ENCODE measurements at places on chromosomes 6 and 20.

DNA sequence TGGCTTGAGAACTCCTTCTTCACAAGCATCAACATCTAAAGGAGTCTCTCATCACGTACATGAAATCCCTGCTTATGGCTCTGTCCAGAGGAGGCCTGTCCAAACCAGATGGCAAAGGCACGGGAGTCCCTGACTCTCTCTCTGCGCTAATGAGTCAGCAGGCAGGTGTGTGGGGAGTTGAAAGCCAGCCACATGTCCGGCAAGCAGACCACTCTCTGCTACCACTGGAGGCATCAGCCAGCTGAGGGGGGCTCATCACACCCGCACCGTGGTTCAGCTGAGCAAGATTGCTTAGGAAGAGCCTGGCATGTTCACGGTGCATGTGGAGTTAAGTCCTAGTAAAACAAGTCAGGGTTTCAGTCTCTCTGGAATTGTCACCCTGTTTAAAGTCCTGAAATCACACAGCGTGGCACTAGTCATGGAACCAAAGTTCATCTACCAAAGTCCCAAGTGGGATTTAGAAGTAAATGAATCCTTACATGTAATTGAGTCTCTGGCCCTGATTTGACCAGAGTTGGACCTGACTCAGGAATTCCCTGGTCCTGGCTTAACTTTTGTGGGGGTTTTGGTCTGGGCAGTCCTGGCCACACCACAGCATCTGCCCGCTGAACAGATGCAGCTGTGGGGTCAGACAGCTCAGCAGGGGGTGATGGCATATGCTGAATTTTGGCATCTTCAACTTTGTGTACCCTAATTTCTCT is 155.2 kb upstream of the RIN2 start:
- DNase-seq = no peak

GRCh38 chr6:116767715-116768114 is 2.2 kb upstream of the FAM162B start:
- no peak for DNase-seq

- DNase-seq = no peak
Observed at GRCh38 chr20:42118409-42119125, 500.4 kb upstream of the CHD6 start.

DNA sequence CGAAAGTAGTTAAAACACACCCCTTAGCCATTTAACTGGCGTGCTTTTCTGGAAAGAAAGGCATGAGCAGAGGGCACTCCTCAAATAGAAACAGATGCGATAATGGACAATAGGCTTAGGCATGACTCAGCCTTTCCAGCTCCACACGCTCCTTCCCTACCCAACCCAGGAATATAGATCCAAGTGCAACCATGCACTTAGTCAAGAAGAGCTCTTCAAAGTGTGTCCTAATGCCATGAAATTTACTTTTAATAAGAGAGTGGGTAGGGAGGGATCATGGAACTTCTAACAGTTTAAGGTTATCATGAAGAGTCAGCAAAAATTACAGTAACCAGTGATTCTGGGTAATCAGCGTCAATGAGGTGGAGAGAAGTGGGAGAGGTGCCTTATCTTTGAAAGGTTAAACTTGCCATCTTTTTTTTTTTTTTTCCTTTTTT is 2.4 kb upstream of the EFHC1 start:
- no peak for DNase-seq

DNA sequence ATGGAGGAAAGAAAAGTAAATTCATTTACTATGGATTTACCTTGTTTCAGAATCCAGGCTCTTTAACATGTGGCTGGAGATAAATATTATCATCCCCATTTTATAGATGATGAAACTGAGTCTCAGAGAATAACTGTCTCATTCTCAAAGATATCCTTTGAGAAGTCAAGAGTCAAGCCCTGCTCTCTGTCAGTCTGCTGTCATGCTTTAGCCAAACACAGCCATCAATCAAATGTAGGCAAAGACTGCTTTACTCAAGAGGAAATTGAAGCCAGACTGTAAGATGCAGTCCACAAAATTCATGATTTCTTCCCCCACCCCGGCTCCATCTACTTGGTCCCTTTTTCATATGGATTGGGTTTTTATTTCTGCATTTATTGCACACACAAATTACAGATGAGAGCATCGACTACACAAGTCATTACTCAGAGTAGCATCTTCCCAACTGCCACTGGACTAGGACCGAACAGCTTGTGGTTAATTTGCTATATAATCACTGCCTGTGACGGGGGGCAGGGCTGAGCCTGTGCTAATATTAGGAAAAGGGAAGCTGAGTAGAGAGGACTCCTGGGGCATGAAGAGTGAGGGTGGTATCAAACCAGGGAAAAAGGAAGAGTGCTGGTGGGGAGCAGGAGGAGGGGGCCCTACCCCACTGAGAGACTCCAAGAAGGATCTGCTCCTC is 102.7 kb upstream of the TOP1 start:
- DNase-seq = no peak

- no peak for DNase-seq
Observed at GRCh38 chr6:149093643-149094042, 223.9 kb upstream of the TAB2 start.

- DNase-seq = no peak
Observed at GRCh38 chr20:3729811-3730540, 2.5 kb upstream of the HSPA12B start.

DNA sequence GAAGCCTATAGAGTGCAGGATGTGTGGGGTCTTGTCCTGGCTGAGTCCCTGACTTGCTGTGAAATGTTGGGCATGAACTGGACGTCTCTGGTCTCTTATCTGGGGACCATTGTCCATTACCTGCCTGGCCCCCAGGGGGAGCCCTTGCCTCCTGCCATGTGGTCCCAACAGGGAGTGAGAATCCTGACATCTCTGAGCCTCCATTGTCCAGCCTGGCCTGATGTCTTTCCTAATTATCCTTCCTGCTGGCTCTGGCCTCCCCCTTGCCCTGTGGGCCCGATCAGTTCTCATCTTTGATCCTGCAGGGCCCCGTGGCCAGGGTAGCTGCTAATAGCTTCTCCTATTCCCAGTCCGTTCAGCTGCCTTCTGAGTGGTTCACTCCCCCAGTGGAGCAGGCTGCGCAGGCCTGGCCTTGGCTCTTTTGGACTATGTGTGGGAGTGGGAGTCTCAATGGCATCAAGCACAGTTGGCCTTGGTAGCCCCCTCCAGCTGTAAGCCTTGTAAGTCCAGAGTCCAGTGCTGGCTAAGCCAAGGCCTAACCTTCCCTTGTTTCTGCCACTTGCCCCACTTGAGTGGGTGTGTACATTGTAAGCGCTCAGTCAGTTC is 77.9 kb upstream of the RALY start:
- DNase-seq = peak; percentile 20

DNA sequence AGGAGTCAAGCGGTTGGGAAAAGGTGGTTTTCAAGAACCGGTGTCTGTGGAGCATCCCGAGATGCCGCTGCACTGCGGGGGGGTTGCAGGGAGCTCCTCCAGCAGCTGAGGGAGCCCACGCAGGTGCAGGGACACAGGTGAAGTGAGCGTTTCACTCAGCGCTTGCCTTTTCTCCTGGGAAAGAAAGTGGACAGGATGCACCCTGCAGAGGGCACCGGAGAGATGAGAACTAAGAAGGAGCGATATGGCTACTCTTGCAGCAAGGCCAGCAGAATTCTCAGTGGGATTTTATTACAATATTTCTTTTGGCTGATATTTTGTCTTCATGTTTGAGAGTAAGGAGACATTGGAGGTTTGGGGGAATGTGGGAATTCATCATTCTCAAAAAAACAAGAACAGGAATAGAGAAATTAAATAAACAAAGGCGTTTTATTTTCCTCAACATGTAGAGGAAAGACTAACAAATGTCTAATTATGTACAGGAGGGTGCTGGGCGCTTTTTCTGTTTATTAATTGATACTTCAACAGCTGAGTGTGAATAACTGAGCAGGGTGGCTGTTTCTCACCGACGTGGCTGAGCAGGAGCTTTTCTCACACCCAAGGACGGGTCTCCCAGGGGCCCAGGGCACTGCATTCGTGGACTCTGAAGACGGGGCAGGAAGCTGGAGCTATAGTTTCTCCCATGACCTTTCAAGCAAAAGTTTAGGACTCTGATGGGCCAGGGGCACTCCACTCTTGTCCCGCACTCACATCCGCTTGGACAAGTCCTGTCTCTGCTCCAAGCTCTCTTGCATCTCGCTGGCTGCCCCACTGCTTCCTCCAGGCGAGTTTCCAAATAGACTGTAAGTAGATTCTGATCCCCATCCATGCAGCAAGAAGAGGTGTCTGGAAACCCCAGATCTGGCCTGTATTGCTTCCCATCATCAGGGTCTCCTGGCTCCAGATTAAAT is 176.1 kb downstream of the SMOC2 start:
- peak; percentile 31 for DNase-seq

GRCh38 chr20:56342783-56343182 is 16.0 kb upstream of the FAM210B start:
- DNase-seq = no peak

- no peak for DNase-seq
Observed at GRCh38 chr6:125991653-125992052, 5.3 kb downstream of the TRMT11 start.

DNA sequence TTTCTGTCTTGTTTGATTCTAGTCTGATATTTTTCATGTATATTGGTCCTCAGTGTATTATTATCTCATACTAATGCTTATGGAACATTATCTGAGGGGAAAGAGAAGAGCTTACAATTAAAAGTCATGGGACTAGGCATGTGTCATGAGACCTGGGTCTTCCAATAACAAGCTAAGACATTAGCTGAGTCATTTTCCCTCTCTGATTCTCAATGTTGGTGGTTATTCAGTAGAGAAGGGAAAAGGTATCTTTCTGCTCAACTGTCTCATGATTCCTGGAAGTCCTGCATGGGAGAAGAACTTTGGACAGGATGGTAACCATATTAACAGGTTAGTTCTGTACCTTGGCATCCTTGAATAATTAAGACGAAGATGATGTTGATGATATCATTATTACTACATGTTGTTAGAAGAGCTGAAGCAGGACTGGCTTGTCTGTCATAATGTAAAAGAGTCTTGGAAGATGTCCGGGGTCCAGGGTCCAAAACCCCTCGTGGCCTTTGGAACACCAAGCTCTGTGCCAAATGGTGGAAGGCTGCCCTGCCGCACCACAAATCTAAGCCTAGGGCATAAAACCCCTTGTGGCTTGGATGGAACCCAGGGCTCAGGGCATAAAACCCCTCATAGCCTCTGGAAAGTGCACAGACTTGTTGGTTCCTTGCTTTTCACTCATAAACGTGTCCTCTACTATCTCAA is 19.1 kb downstream of the TRIM38 start:
- DNase-seq = no peak

GRCh38 chr20:47740862-47741184 is 44.5 kb downstream of the SULF2 start:
- no peak for DNase-seq

- DNase-seq = no peak
Observed at GRCh38 chr6:79687759-79688158, 56.6 kb downstream of the SH3BGRL2 start.

- no peak for DNase-seq
Observed at GRCh38 chr6:26268659-26269402, 96.2 kb upstream of the BTN3A2 start.

DNA sequence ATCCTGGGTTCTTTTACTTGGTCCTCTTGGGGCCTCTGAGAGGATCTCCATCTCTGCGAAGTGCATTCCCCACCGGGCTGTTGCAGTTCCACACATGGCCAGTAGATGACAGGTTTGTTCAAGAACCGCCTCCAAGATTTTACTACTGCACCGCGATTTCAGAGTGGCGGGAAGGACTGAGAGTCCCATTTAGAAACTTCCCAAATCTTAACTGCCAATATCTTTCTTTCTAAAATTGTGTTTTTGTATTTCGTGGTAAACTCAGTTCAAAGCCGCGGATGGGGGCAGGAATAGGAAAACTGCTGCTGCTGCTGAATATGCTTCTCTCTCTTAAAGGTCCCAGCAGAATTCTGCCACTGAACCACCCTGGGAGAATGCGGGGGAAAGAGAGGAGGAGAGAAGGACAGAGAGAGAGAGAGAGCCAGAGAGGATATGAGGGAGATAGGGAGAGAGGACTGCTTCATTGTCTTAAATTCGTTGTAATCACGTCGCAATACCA is 8.6 kb upstream of the BTNL2 start:
- peak; percentile 74 for DNase-seq

GRCh38 chr20:20440886-20441658 is 73.2 kb downstream of the INSM1 start:
- peak; percentile 49 for DNase-seq

DNA sequence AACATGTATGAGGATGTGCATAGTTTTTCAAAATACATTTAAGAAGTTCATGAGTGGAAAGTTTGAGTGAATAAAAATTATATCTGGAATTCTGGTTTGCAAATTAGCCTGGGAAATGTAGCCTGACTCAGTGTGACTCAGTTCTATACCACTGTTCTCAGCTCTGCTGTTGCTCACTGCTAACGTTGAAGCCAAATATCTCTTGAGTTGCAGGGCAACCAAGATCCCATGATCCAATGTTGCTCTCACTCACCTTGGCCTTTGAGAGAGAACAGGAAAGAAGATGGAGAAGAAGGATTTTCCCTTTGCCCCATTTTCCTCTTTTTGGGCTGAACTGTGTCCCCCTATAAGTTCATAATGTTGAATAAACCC is 28.9 kb downstream of the PSMB9 start:
- DNase-seq = no peak

DNA sequence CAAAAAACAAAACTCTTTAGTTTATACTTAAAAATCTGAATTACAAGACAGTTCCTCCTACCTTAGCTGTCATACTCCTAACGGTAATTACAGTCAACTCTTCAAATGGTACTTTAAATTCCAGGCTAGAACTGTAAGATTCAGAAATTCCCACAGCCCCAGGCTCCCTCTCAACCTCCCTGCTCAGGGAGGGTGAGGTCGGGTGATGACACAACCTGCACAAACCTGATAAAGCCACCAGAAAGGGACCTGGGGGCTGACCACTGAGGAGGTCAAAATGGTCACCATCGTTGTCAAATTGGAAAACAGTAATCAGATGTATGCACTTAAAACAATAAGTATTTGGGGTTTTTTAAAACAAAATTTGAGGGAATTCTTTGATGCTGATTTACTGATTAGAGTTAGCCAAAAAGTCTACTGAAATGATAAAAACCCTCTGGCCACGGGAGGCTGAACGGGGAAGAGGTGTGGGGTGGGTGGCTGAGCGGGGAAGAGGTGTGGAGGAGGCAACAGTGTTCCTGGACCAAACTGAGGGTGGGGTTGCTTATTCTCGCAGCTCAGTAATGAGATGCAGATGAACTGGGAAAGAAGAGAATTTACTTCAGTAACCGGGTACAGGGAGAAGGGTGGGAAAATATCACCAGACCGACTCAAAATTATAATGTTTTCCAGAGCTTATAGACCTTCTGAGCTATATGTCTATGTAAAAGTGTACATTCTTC is 52.4 kb downstream of the SLC22A1 start:
- DNase-seq = no peak

DNA sequence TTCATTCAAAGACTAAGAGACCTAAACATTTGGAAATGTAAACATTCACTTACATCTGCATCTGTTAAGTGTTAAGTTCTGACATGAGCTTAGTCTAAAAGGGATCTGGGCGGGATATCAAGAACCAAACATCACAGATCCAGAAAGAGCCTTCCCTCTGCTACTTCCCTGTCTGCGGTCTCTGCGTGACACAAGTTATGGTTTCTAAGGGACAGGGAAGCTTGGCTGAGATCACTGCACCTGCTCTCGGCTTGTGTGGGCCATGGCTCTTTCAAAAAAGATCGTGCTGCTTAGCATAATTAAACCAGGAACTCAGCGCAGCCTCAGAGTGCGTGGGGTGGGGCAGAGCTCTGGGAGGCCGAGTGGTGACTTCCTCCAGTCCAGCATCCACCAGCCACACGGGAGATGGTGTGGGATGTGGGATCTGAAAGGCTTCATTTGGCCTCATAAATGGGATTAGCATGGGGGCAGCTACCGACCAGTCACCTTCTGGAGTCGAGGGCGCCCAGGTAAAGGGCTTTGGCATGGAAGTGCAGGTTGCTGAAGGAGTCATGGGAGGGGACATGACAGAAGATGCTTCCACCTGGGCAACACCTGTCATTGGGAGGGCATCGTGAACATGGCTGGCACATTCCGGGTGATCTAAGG is 16.7 kb upstream of the RAMACL start:
- no peak for DNase-seq

Measured in NCI-H526 (cell line).